Stimulated activated CD4-positive, alpha-beta T cell treated with anti-CD3 and anti-CD28 coated beads, Interleukin-1b, Interleukin-23, amount 100 ng/mL, for 4 hours (primary cell): ENCODE measurements at places on chromosomes 4 and X.

DNA sequence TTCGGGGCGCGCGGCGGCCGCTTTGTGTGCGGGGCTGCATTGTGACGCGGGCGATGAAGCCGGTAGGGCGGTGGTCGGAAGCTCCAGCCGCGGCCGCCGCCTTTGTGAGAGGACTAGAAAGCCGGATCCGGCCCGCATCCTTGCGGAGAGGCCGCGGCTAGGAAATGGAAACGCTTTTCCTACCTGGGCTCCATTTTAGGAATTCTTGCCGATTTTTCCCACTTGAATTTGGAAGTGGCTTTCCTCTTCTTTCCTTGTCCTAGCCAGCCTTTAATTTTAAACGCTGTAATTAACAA, 708 bp downstream of the TMSB4X start:
- DNase-seq, result no peak

DNA sequence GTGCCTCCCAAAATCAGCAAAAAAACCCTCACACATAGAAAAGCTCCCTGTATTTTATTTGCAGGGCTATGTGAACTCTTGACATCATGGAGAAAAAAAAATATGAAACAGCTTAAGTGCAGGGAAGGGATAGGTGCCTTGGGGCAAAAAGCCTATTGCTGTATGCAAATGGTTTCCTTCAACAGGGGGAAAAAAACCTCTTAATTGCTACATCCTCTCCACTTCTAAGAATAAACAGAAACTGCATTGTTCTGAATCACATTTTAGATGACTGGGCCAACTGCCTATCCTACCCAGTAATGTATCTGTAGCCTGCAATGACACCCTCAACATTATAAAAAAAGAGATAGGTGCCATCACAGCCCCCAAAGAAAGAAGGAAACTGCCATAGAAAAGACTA, 229.4 kb upstream of the GALNTL6 start:
- no peak for DNase-seq

DNA sequence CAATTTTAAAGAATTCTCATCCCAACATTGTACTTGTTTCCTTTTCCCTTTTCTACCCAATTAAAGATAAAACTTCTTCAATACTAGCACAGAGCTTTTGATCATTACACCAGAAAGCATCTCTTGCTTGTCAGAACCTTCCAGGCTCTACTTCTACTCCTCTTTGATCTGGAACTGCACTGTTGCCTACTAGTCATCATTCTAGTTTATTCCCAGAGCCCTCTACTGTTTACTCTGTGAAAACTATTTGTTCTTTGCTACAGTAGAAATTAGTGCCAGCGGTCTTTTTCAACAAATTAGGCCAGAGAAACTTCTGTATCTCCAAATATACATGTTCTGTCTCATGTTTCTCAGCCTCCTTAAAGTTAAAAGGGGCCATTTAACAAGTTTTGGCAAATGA, 46.8 kb upstream of the TMPRSS11F start:
- DNase-seq, result no peak

- DNase-seq, result no peak
These were observed 154.9 kb downstream of the PARM1 start for GRCh38 chr4:75087865-75088264.

DNA sequence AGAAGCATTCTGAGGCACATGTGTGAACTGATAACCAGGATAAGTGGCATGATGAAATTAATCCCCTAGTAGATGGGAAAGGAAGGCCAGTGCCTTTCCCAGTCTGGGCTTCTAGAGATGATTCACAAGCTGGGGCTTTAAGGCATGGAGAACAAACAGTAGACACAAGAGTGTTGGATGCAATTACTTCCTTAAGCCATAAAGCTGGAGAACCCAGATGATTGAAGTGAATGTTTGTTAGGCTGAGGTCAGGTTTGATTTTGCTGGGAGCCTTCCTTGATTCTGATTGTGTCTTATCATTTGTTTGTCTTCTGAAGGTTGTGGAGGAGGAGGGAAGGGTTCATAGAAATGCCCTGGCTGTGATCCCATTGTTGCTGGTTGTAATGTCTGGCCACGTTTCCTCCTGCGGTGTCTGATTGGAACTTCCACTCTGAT, 125.2 kb downstream of the NHS start:
- no peak for DNase-seq

DNA sequence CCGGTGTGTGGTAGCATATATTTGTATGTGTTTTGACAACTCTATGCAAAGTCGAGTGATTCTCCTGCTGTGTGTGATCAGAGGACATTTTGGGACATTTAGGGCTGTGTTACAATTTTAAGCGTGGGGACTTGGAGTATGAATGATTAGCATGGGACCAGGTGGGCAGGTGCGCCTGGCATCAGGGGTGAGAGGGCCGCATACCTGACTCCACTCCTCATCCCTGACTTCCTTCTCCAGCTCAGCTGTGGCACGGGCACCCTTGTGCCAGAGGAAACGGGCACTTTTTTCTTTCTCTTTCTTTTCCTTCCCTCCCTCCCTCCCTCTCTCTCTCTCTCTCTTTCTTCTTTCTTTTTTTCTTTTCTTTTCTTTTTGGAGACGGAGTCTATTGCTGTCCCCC, 15.7 kb upstream of the PLCXD1 start:
- no peak for DNase-seq

DNA sequence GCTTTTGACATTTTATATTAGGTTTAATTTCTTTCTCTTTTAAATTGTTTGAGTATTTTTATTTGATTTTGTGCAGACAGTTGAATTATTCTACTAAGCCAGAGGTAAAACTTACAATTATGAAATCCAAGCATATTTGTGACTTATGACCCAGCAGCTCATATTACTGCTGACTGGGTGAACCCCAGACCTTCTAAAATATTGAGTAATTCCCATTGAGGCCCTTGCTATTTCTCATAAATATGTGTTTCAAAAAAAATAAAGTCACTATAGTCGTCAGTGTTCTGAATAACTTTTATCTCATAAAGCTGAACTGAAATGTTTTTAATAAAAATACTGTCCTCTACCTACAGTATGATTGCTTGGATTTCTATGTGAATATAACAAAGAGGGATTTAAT, 303.1 kb downstream of the IQCM start:
- no peak for DNase-seq

DNA sequence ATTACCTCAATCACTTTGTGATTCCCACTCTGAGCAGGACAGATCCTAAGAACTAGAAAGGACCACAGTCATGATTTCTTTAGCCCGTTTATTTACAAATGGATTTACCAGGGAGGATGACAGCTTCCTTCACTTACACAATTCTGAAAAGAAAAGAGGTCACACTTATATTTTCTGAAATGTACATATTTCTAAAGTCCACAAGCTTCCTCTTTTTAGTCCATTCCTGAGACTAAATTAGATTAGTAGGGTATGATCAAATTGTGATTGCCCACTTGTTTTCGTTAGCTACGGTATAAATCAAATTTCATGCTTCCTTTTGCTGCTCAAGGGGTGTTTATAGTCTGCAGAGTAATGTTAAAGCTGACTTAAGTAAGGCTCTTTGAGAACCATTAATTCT, 7.6 kb upstream of the AMELX start:
- DNase-seq, result no peak

GRCh38 chr4:138560448-138560847, 318.3 kb upstream of the SLC7A11 start:
- no peak for DNase-seq
